ENCODE measurements at places on chromosomes 7 and 10. TPM values are rescaled to one million over a fixed set of nuclear protein-coding genes. Genes with fewer than 3 reads are reported as not detected.

NPC1L1 gene
- total RNA-seq: not detected

GPR26 gene
- total RNA-seq: not detected

TAF3 gene
- 12.8 TPM for total RNA-seq

- no peak for DNase-seq
Observed at GRCh38 chr10:119801176-119801575, 71.5 kb downstream of the MCMBP start.

HEPACAM2 gene
- 0.20 TPM for total RNA-seq

- no peak for DNase-seq
Observed at GRCh38 chr7:124411796-124412195, 353.8 kb downstream of the GPR37 start.

DNA sequence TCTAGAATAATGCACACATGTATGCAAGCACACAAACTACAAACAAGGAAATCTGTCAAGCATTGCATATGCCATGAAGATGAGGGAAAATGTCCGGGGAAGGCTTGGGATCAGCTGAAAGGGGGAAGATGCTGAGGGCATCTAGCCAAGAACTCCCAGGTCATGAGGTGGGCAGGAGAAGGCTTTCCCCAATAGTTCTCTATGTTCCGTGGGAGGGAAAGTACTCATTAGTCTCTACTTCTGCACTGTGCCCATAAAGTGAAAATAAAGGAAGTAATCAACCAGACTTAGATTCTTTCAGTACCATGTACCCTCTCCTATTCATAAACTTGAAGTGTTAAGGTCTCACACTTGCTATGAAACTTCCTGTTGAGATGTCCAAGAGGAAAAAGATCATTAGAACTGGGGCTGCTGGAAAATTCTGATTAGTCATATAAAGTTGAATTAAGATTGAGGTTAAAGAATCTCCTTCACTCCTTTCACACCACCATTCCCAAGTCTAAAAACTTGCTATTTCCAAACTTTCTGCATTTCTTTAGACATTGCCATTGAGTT lies 17.1 kb upstream of the LIPF start:
- no peak for DNase-seq

GRCh38 chr10:3745521-3745920 lies 39.5 kb downstream of the KLF6 start:
- DNase-seq: no peak

- DNase-seq: no peak
Observed at GRCh38 chr10:11057018-11057417, 39.3 kb downstream of the CELF2 start.
